Thoracic aorta (tissue), 2 donors: ENCODE measurements at places on chromosomes 11 and 22. TPM values are rescaled to one million over a fixed set of nuclear protein-coding genes. Genes with fewer than 3 reads are reported as not detected.

DNA sequence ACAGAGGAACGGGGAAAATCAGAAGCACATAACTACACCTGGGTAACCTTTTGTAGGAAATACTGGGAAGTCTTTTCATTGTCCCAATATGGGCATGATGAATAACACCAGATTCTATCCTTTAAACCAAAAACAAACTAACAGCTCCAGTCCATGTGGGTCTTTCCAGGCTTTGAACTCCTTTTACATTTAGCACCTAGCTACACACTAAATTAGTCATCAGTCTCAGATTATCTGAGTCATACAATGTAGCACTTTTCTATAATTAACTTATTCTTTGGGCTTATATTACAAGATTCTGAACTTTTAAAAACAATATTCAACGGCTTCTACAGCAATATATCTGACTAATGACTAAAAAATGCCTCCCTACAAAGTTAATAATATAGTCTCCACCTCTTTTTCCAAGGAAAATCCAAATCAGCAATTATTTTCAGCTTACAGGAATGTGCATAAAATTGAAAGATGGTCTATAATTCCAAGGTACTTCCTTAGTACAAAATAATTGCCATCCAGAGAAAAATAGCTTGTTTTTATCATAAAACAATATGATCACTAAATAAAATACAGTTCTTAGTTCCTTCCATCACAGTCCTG, 26.3 kb downstream of the STK33 start:
- DNase-seq = no peak

- no peak for DNase-seq
Observed at GRCh38 chr11:24734742-24735237, 237.9 kb downstream of the LUZP2 start.

- no peak for DNase-seq
Observed at GRCh38 chr11:117839380-117839881, 14.9 kb upstream of the FXYD2 start.

The APOA1 gene
- total RNA-seq = not detected
